Activated CD8-positive, alpha-beta memory T cell treated with anti-CD3 and anti-CD28 coated beads, Interleukin-2, amount 50 U/mL, for 48 hours (primary cell): ENCODE measurements at places on chromosomes 16 and 17.

DNA sequence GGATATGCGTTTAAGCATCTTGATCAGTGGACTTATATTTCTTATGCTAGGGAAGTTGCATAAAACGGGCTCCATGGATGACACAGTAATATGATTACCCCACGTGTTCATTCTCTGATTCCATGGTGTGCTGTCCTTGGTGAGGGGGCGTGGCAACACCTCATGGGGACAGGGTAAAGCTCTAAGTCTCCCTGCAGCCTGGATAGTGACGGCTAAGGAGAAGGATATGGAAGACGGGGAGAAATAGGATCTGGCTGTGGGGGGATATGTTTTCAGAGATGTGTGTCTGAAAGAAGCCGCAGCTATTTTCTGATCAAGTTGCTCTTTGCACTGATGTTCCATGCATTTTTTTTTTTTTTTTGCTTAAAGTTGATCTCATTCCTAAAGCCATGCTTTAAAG lies 84.3 kb downstream of the MARCHF10 start:
- DNase-seq: no peak

GRCh38 chr17:39634384-39634871 lies 2.5 kb upstream of the STARD3 start:
- DNase-seq: no peak

DNA sequence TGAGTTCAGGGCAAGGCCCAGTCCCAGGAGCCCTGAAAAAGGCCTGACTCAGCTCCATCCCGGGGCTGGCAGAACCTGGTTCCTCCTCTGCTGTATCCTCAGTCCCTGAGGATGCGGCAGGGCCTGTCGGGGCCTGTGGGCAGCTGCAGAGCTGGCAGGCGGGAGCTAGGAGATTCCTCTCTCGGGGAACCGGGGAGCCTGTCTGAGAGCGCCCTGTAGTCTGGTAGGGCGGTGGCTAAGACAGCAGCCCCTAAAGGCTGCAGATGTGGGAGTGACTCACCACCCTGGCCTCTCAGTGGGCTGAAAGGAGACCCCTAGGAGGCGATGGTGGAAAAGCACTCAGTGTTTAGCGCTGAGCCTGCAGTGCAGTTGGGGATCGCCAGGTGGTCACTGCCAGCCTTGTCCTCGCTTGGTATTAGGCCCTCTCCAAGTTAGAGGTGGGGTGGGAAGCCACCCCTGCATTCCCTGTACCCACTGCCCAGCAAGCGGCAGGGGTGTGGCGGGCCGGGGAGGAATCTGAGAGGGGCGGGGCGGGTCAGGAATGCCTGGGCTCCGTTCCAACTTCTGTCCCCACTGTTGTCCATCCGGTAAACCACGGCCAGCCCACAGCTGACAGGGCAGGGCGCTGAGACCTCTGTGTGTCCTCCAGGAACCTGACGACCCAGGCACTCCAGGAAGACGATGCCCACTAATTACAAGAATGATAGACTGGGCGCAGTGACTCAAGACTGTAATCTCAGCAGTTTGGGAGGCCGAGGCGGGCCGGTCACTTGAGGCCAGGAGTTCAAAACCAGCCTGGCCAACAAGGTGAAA lies 29.5 kb upstream of the CDH1 start:
- no peak for DNase-seq

DNA sequence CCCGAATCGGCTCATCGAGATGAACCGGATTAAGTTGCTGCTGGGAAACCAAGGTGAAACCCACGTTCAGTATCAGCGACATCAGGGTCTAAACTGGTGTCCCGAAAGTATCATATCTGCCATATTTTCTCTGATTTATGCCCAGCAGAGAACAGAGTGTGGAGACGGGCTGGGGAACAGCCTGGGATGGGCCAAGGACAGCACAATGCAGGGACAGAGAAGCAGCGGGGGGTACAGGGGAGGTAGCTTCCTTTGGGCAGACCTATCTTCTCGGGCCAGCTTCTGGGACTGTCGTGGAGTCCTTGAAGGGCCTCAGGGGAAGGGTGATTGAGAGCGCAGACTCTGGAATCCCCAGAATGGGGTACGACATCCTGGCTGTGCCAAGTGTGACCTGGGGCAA lies 17.5 kb upstream of the MLKL start:
- DNase-seq: no peak

GRCh38 chr16:68420366-68420942 lies 27.9 kb downstream of the SMPD3 start:
- DNase-seq: no peak

GRCh38 chr17:70265471-70265870 lies 96.1 kb downstream of the KCNJ2 start:
- DNase-seq: no peak
